ENCODE measurements at places on chromosomes 12 and 14.

GRCh38 chr12:31578632-31579031, 12.3 kb downstream of the DENND5B start:
- DNase-seq = no peak

GRCh38 chr12:110248096-110248447, 33.0 kb upstream of the ATP2A2 start:
- DNase-seq = no peak

DNA sequence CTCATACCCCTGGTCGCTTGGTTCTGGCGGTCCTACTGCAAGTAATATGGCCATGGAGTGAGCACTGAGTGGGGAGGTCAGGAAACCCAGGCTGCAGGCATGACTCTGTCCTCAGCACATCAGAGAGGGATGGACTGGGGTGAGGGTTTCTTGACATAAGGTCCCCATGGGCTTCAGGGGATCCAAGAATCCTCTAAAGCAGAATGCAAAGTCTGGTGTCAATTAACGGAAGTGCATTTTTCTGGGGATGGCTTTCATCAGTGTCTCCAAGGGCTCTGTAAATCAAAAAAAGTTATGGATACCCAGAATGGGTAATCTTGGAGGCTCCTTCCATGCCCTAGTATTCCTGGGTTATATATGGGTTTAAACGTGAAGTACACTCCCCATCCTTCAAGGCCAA, 3.7 kb downstream of the FIGNL2 start:
- DNase-seq = no peak

GRCh38 chr12:4112290-4112689, 161.3 kb upstream of the CCND2 start:
- no peak for DNase-seq

GRCh38 chr14:61197416-61197815, 83.7 kb downstream of the TMEM30B start:
- no peak for DNase-seq

DNA sequence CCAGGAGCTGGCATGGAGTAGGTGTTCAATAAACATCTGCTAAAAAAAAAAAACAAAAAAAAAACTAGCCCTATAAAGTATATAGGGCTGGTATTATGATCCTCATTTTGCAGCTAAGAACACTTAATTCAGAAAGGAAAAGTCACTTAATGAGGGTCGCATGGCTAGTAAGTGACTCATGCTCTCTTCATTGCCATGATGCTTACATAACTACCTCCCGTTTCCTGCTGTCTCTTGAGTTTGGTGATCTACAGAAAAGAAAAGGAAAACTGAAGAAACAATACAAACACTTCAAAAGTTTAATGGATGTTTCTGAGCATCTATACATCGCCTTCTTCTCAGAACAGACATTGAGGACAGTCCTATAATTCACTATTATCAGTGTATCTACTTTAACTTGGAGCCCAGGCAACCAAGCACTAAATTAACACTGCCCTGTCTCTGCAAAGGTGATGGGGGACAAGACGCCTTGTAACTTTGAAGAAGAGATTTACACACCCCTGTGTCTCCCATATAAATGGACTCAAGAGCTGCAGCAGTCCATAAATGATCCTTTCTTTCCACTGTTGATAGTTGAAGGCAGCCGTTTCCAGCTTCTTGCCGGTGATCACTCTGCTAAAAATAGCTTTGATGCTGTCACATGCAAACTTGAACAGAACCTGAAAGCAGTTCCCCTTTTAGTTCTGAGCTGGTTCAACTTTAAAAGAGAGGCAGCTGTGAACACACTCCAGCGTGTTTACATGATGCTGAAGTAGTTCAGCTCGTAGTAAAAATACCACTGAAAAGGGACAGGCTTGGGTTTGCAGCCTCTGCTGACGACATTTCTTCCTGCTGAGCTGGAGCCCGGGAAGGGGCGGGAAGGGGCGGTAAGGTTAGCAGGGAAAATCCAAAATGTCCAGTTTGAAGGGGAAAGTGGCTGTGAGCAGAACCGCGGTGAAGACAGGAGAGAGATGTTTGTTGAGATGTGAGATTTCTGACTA, 113.3 kb downstream of the FOXN3 start:
- DNase-seq = no peak

DNA sequence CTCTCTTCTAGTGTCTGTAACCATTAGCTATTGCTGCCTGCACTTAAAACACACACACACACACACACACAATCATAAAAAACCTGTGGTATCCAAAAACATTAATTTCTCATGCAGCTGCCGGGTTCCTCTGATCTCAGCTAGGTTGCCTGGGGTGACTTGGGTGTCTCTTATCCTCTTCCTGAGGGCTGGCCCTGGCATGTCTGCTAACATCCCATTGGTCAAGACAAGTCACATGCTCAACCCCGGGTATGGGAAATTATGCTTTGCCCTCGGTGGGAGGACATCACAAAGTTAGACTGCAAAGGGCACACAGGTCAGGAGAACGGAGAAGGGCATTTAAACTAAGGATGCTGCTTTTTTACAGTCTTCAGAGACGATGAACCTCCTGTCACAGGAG, 55.7 kb downstream of the TRPV4 start:
- no peak for DNase-seq

GRCh38 chr14:73524493-73524892, 12.4 kb upstream of the ACOT1 start:
- DNase-seq = no peak

DNA sequence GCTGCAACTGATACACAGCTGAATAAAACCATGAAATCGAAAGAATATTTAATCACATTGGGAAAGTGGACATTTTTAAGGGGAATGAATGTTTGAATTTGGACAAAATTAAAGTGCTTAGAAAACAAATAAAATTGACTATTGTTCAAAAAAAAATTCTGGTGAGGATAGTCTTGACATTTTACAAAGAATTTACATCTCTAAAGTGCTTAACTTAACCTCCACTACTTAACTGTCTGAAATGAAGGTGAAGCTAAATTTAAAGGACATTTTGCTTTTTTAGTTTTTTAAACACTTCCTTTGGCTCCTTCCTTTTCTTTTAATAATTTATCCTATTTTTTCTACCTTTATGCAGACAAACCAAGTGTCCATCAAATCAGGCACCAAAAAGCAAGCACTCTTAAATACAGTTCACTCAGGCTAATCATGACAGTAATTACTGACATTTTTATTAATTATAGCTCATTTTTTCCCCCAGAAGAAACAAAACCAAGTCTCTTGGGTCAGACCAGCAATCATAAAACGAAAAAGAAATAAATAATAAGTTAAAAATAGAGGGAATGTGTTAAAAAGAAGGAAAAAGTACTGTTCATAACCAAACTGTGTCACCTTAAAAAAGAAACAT, 5.7 kb upstream of the CCND2 start:
- DNase-seq = no peak

DNA sequence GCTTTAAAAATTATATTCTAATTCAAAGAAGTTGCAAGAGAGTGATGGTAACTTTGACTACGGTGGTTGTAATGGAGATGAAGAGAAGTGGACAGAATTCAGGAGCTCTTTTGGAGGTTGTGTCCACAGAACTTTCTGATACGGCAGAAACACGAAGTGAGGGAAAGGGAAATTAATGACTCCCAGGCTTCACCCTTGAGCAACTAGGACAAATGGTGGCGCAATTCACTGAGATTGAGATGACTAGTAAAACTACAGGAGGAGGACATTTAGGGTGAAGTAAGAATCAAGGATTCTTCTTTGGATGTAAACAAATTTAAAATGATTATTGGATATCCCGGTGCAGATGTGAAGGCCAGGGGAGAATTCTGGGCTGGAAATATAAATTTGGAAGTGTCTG, 212.6 kb downstream of the PTPRO start:
- DNase-seq = no peak

DNA sequence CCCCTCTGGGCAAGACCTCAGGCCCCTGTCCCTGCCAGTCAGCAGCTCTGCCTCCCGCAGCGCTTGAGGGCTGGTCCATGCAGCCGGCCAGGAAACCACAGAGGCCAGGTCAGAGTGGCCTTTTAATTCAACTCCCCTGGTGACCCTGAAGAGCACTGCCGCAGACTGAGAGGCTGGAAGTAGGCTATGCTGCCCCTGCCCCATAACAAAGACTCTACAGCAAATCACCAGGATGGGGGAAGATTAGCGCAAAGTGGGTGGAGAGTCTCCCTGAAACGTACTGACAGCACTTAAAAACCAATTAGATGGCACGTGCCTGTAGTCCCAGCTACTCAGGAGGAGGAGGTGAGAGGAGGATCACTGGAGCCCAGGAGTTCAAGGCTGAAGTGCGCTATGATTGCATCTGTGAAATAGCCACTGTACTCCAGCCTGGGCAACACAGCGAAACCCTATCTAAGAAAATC, 70.5 kb downstream of the ITPK1 start:
- no peak for DNase-seq

- no peak for DNase-seq
These were observed 181.2 kb downstream of the TMTC2 start for GRCh38 chr12:82867762-82868500.

GRCh38 chr14:25150934-25151790, 101.2 kb upstream of the STXBP6 start:
- DNase-seq = no peak

DNA sequence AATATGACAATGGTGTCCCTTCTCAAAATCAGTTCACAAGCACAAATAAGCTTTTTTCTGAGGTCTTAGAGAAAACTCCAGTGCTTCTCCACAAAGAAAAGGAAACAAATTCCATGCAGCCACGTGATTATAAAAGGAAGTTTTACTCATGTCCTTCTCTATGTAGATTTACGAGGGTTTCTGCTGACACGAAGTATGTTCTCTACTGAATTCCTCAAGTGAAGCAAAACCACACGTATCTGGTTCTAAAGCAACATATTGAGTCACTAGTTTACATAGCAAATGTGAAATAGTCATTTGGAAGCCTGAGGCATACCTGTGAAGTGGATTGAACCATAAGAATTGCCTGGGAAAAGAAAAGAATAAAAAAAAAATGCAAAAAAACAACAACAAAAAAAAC, 31.9 kb downstream of the BMP4 start:
- DNase-seq = no peak

DNA sequence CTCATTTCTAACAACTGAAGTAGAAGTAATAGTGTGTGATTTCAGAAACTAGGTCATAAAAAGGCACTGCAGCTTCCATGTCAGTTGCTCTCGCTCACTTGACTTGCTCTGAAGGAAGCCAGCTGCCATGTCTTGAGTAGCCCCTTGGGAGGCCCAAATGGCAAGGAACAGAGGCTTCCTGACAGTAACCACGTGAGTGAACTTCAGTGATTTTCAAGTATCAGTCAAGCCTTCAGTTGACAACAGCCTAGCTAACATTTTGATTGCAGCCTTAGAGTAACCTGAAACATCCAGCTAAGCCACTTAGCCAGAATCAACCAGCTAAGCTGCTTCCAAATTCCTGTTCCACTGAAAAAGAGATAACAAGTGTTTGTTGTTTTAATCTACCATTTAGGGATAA, 26.7 kb downstream of the TOGARAM1 start:
- DNase-seq = no peak

DNA sequence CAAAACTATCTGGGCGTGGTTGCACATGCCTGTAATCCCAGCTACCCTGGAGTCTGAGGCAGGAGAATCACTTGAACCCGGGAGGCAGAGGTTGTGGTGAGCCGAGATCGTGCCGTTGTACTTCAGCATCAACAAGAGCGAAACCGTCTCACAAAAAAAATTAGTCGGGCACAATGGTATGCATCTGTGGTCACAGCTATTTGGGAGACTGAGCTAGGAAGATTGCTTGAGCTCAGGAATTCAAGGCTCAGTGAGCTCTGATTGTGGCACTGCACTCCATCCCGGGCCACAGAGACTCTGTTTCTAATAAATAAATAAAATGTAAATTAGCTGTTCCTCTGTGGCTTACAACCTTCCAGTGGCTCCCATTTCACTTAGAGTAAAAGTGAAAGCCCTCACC, 28.0 kb downstream of the RCOR1 start:
- DNase-seq = no peak

GRCh38 chr12:48031135-48031960, 27.1 kb upstream of the COL2A1 start:
- no peak for DNase-seq

GRCh38 chr14:78172428-78172827, 2.3 kb downstream of the NRXN3 start:
- no peak for DNase-seq

GRCh38 chr14:91218014-91218413, 26.5 kb downstream of the GPR68 start:
- DNase-seq = no peak

- DNase-seq = no peak
These were observed 3.3 kb upstream of the CCDC196 start for GRCh38 chr14:66482873-66483272.

DNA sequence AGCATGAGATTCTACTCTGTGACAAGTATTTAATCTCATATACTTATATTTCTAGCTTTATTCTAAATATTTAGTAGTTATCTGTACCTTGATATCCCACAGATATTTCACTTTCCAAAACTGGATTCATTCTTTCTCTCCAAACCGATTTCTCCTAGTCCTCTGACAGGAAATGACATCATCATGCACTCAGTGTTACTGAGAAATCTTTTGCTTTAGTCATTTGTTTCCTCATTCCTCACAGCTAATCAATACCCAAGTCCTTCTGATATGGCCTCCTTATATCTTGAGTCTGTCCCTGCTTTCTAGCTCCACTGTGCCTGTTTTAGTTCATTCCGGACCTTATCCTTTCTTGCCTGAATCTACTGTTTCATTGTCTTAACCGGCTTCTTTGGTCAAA, 39.4 kb upstream of the E2F7 start:
- no peak for DNase-seq

- no peak for DNase-seq
These were observed 4.3 kb upstream of the FBRSL1 start for GRCh38 chr12:132485619-132486018.

GRCh38 chr12:3432176-3432742, 58.7 kb upstream of the PRMT8 start:
- no peak for DNase-seq

GRCh38 chr14:79712302-79712950, 498.9 kb downstream of the DIO2 start:
- no peak for DNase-seq

DNA sequence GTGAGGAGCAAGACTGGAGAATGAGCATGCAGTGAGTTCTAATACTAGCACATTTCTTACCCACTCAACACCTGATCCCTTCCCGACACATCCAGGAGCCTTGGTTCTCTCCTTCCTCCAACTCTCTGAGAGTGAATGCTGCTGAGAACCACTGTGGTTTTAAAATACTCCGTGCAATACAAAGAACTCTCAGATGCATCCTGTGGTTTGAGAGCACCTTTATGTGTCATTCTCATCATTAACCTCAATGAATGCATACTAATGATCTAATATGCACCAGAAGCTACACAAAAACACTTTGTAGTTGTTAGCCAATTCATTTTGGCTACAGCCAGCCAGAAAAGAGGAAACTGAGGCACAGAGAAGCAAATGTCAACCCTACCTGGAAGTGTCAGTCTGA, 87.6 kb downstream of the GALNT8 start:
- no peak for DNase-seq

DNA sequence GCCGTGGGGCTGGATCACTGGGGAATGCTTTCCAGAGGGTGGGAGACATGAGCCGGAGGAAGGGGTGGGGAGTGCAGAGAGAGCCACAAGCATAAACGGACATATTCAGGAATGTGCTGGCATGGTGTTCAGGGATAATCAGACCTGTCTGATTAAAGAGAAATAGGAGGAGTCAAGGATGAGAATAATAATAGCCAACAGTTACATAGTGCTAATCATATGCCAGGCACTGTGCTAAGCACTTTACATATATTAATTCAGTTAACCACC, 43.7 kb downstream of the LTBP2 start:
- DNase-seq = no peak
